ENCODE measurements at places on chromosomes 16 and 17. TPM values are rescaled to one million over a fixed set of nuclear protein-coding genes. Genes with fewer than 3 reads are reported as not detected.

PPP1R1B gene
- 6.1 TPM for total RNA-seq

CFDP1 gene
- 56.9 TPM for total RNA-seq

BRIP1 gene
- 7.8 TPM for total RNA-seq

KRT39 gene
- 0.18 TPM for total RNA-seq

PIGS gene
- total RNA-seq, result 75.0 TPM

TBX21 gene
- total RNA-seq, result 0.18 TPM

NATD1 gene
- 9.8 TPM for total RNA-seq

ZNF205 gene
- total RNA-seq, result 19.0 TPM

MYL11 gene
- total RNA-seq, result 1,522 TPM

DDX28 gene
- total RNA-seq, result 10.2 TPM

KRT33A gene
- 0.12 TPM for total RNA-seq

ABCC12 gene
- not detected for total RNA-seq
